Activated naive CD8-positive, alpha-beta T cell treated with anti-CD3 and anti-CD28 coated beads, Interleukin-2, amount 50 U/mL, for 24 hours (primary cell): ENCODE measurements at places on chromosomes 2 and 18.
A peak's percentile ranks its signal among the peaks of the same experiment; 100 is the strongest.

- no peak for DNase-seq
These were observed 110.6 kb downstream of the MSTN start for GRCh38 chr2:189951791-189952535.

- no peak for DNase-seq
These were observed 104.4 kb upstream of the CDC42EP3 start for GRCh38 chr2:37775908-37776250.

- DNase-seq = no peak
These were observed 58.3 kb upstream of the NCOA1 start for GRCh38 chr2:24432735-24433134.

- no peak for DNase-seq
These were observed 5.6 kb downstream of the TXNL4A start for GRCh38 chr18:79982736-79983135.

GRCh38 chr2:40164736-40165508 is 287.0 kb downstream of the SLC8A1 start:
- DNase-seq = no peak

DNA sequence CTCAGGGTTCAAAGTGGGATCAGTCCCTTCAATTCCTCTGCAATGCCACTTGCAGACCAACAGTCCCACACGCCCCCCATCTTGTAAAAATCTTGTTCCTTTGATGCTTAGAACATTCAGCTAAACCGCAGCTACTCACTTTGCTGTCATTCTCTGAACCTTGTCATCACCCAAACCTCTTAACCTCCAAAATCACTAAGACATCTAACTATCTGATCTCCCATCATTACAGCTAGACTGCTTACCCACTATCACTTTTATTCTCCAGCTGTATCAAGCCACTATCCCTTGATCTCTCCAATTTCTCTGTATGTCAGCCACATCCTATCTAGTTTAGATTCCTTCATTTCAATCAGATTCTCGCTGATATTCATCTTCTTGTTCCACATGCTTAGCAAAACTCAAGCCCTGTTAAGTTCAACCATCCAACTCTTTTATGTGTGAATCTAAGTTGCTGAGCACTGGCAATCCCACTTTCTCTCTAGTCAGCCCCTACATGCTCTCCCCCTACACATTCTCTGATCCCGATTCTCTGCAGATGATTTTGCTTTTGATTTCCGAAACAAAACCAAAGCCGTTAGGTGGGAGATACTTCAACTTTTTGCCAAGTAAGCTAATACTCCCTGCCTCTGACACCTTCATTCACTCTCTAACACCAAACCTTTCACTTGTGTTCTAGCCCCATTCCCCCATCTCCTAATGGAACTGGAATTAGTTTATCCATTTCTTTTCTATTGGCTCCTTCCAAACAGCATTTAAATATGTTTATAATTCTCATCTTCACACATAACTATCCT is 4.6 kb downstream of the GTF3C2 start:
- no peak for DNase-seq

- no peak for DNase-seq
These were observed 52.7 kb downstream of the MTX2 start for GRCh38 chr2:176321916-176322315.

DNA sequence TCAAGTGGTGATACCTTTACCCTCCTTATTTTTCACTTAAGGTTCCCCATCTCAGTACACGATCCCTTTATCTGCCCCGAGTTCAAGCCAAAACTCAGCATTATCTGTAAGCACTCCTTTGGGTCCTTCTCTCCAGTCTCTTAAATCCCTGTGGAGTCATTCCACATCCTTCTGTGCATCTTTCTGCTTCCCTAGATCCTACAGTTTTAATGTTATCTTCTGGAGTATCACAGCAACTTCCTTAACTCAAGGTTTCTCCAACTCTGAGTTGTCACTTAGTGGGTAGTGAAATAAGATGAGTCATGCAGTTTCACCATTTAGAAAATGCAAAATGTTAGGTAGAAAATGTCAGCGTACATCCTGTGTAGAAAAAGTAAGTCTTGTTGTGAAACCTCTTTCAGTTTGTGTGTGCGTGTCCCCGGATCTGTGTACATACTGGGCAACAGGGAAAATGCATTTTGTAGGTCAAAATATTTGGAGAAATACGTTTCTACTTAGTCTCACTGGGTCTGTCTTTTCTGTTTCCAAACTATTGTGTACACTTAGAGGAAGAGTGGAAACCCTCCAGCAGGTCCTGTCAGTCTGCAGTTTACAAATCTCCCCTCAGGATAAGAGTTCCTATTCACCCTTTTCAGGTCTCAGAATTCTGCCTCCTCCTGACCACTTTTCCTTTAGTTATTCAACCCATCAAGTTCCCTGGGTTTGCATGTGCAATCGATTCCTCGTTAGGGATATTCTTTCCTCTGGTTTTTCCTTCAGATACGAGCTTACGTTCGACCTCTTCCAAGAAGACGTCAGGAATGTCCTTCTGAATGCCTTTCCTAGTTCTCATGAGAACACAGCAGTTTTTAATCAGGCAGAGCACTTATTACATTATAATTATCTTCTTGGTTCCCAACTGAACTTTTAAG is 154.8 kb downstream of the TGIF1 start:
- no peak for DNase-seq

DNA sequence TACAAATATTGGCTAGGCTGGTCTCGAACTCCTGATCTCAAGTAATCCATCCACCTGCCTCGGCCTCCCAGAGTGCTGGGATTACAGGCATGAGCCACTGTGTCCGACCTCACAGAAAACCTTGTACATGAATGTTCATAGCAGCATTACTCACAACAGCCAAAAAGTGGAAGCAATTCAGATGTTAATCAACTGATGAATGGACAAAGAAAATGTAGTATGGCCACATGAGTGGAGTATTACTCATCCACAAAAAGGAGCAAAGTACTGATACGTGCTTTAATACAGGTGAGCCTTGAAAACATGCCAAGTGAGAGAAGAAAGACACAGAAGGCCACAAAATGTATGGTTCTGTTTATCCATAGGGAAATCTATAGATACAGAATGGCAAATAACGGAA is 20.6 kb downstream of the CEP192 start:
- no peak for DNase-seq

DNA sequence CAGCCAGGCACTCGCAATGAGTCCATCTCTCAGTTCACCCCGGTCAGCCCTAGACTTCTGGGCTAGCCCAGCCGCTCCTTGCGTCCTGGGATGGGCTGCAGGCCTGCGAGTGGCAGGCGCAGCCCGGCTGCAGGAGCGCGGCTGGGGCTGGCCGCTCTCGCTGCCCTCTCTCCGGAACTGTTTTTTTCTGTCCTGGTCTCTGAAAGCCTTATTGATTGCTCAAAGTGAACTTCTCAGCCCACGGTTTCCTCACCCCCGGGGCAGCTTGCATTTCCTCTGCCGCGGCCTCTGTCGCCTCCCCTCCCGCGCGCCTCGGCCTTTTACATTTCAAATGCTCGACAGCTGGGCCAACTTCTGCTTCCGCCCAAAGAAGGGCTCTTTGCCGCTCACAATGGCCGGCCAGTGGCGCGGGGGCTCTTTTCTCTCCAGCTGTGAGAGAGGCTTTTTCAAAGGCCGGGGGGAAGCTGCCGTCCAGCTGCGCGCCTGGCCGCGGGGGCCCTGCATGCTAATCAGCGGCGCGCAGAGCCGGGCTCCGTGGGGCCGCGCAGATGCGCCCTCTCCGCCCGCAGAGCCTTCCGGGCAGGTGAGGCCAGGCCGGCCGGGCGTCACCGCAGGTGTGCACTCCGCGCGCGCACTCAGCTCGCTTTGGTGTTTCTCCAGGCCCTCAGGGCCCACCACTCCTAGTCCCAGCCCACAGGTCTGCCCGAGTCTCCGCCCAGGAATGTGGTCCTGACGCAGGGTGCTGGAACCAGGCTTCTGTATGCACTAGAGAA is 513.8 kb downstream of the RNF144A start:
- DNase-seq = peak; percentile 69

- DNase-seq = no peak
These were observed 297.2 kb upstream of the FIGN start for GRCh38 chr2:164032995-164033394.

GRCh38 chr18:49794743-49795142 is 18.6 kb downstream of the ACAA2 start:
- DNase-seq = no peak

DNA sequence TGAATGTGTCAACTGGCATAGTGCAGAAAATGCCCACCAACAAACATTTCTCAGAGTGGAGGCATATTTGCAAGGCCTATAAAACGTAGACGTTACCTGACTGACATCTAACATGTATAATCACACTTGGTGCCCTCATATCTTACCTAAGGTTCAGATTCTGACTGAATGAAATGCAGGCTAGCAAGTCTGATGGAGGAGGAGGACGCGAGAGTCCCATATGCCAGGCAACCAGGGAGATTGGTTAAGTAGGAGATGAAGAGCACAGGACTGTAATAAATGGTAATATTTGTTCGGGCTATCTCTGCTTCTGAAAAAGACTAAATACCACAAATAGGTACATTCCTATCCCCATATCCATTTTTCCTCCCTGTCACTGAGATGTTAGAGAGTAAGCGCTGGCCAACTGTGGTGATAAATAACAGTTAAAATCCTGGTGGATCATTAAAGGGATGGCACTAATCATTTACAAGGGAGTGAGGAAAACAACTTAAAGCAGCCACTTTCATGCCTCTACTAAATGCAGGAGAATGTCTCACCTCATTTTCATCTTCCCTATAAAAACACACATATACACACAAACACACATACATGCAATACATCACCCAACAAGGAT is 217.2 kb downstream of the TMEM163 start:
- DNase-seq = no peak

- no peak for DNase-seq
These were observed 103.9 kb upstream of the PPP1CB start for GRCh38 chr2:28647682-28648081.

DNA sequence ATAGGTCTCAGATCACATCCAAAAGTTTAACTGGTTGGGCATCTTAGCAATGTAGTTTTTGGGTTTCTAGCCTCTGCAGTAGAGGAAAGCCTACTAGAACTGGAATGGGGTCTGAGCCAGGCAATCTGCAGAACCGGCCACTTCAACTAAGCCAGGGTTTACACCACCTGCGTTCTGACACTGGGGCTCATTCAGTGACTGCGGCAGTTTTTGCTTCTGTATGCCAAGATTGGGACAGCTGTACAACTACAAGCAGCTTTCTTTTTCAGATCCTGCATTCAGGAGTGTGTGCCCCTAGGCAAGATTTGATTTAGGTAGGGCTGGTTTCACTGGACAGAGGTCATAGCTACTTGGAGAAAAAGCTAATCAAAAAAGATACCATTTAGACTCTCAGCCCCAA is 43.7 kb upstream of the IGFBP5 start:
- no peak for DNase-seq

DNA sequence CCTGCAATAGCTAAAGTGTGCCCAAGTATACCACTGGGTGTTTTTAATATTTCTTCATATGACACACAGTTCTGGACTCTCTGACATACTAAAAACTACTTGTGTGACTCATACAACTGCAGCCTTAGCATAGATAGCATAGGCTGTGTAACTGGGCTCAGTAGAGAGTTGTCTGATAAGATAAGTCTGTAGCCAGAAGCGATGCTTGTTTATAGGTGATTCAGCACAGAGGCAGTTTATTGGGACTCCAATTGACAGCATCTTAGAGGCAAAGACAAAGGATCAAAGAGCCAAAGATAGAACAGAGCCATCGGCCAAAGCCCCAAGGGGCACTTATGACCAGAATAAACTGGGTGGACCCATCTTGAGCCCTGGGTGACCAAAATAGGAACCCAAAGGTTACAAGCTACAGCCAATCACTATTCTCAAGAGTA is 42.3 kb downstream of the AAK1 start:
- DNase-seq = no peak
